Lung microvascular endothelial cell (primary cell): ENCODE measurements at places on chromosomes 2 and 18.

GRCh38 chr2:100197631-100198153 lies 55.3 kb upstream of the AFF3 start:
- peak; percentile 61 for DNase-seq

GRCh38 chr2:125857971-125858794 lies 797.8 kb upstream of the GYPC start:
- DNase-seq = no peak

GRCh38 chr2:240478346-240479110 lies 43.1 kb downstream of the GPC1 start:
- DNase-seq = no peak

DNA sequence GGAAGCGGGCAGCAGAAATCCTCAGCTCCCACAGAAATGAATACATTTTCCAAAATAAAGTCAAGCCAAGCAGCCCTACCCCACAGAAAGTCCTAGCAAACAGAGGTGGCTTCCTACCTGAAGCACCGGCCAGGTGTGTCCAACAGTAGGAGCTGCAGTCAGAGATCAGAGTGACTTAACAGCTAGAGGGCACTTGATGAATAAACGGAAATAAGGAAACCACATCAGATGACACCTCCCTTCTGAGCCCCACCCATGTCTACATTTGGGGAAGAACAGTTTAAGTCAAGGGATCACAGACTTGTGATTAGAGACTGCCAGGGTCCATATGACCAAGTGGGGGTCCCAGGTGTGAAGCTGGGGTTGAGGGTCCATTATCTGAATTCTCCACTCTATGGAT lies at the start of gene CXCR1:
Gene CXCR1 (minus strand): TSS at position 172 of the 400 bp plus-strand sequence. CDS start 1,751 bp downstream, outside the sequence.
- no peak for DNase-seq

DNA sequence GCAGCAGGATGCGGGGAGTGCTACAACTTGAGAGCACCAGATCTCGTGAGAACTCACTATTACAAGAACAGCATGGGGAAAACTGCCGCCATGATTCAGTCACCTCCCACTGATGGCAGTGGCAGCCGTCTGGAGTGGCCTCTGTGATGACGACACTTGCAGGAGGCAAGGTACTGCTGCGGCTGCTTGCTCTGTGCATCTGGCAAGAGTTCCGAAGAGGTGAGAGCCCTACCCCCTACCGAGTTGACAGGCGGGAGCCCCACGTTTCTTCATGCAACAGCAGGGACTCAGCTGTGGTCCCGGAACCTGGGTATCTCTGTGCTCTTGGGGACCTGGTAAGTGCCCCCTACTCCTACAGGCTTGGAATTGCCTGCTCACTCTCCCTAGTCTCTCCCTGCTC lies 1672.7 kb upstream of the TMEFF2 start:
- no peak for DNase-seq

- DNase-seq = no peak
These were observed 186.8 kb downstream of the FIGN start for GRCh38 chr2:163548970-163549369.

DNA sequence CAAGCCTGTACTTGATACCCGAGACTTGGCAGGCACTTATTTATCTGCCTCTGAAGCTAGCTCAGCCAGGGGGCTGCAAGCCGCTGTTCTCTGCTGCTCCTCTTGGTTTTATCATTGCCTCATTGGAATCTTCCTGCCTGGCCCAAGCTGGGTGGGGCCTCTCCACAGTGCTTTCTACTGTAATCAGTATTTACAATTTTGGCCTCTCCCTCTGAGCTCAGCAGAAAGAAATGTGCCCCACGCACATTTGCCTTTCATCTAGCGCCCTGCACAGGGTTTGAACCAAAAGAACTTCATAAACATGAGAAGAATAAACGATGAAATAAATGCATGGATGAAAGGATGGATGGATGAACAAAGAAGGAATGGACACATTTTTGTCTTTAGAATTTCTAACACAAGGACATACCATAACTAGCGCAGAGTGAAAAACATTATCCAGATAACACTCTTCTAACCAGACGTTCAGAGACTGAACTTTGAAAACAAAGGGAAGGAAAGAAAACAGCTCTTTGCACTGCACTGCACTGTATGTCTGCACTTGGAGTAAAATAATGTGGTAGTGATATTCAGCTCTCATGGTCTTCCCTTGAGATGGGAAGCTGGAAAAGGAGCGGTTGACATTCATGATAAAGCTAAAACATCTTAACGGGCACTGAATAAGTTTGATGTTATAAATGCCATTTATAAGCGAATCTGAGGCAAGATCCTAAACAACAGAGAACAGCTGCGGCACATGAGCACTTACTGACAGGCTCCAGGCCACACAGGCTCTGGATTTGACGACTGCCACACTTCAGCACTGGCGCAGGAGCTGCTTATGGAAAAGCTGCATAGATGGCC lies 86.8 kb upstream of the SP3 start:
- DNase-seq = no peak

DNA sequence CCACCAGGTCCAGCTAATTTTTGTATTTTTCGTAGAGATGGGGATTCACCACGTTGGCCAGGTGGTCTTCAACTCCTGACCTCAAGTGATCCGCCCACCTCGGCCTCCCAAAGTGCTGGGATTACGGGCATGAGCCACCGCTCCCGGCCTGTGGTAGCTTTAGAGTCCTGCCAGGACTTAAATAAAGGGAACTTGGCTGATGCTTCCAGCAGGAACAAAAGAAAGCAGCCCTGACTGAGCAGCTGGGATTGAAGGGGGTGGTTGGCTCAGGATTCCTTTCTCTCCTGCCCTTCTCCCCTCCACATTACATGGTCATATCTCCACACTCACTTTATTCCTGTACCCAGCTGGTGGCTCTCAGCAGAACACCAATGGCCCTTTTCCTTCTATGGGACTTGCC lies 20.0 kb downstream of the EFHD1 start:
- DNase-seq = no peak

DNA sequence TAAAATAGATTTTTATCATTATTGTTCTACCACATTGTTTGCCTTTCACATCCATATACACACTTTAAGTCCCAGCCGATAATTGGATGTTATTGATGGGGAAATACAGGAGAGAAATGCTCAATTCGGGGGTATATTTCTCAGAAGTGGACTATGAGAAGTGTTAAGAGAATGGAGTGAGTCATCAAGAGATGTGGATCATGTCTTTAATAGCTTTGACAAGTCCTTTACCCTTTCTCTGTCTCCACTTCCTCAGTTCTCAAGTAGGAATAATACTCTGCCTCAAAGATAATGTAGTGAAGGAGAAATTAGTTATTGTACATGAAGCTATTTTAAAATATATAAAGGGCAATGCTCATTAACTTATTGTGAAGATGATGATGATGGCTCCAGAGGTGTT lies 1017.6 kb upstream of the PIK3C3 start:
- DNase-seq = no peak

GRCh38 chr18:24683925-24684324 lies 223.5 kb downstream of the HRH4 start:
- DNase-seq = no peak

GRCh38 chr2:120555092-120555491 lies 180.6 kb upstream of the GLI2 start:
- DNase-seq = peak; percentile 41

- no peak for DNase-seq
These were observed 143.7 kb upstream of the RPRM start for GRCh38 chr2:153622285-153622684.

- DNase-seq = no peak
These were observed 818.9 kb downstream of the CBLN2 start for GRCh38 chr18:71725256-71725655.

DNA sequence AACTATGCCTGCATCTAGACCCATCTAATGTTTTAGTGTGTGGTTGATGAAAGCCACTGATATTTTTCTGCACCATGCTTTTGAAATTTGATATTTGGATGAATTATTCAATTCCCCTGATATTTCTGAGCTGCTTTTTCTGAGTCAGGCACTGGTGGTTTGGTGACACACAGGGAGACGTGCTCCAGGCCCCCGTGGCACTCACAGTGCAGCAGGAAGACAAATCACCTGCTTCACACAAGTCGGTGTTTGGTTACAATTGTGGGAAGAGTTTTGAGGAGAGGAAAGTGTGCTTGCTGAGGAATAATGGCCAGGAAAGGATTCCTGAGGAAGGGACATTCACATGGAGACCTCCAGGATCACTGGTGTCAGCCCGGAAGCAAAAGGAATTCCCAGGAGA lies 179.7 kb downstream of the ACKR3 start:
- no peak for DNase-seq

GRCh38 chr2:75064691-75065396 lies 106.4 kb downstream of the POLE4 start:
- DNase-seq = peak; percentile 65

GRCh38 chr18:8948471-8949149 lies 153.9 kb upstream of the NDUFV2 start:
- no peak for DNase-seq

- peak; percentile 75 for DNase-seq
These were observed 244.1 kb downstream of the ICOS start for GRCh38 chr2:204180649-204181048.

DNA sequence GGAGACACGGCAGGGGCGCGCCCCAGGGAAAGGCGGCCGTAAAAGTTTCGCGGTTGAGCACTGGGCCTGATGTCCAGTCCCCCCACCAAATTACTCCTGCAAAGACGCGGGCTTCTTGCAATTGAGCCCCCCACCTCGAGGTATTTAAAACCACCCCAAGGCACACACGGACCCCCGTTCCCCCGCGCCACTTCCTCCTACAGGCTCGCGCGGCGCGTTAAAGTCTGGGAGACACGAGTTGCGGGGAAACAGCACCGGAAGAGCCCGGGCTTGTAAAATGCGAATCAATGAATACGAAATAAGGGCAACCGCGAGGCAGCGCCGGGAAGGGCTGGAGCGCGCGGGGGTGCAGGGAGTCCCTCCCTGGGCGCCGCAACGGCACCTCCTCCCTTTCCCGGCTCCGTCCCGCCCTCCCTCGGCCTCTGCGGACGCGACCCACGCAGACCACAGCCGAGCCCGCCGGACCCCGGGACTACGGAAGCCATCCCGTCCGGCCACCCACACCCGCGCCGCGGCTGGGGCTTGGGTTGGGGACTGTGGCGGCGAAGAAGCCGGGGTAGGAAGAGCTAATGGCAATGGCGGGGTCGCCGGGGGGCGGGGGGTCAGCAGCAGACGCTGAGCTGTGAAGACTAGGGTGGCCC lies 918 bp upstream of the NETO1 start:
- no peak for DNase-seq

GRCh38 chr2:30026091-30027055 lies 105.0 kb upstream of the ALK start:
- DNase-seq = peak; percentile 51

DNA sequence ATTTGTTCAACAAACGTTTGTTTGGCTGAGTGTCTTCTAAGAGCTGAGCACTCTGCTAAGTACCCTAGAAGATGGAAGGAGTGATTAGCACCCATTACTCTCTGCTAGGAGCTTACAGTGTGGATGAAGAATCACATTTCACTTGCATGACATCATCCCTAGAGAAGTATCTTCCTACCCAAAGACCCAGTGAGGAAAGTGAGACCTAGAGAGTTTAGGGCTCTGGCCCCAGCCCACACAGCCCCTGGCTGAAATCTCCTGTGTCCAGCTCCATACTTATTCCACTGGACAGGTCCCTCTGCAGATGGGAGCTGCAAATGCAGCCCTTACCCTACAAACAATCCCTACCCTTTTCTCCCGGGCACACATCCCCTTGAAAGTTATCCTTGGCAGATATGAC lies 26.8 kb upstream of the EPAS1 start:
- DNase-seq = peak; percentile 64

- no peak for DNase-seq
These were observed 10.8 kb upstream of the MAPRE2 start for GRCh38 chr18:35030277-35030989.

GRCh38 chr2:10883066-10883465 lies 28.7 kb upstream of the KCNF1 start:
- DNase-seq = no peak

GRCh38 chr2:120865656-120866055 lies 130.0 kb downstream of the GLI2 start:
- DNase-seq = no peak

DNA sequence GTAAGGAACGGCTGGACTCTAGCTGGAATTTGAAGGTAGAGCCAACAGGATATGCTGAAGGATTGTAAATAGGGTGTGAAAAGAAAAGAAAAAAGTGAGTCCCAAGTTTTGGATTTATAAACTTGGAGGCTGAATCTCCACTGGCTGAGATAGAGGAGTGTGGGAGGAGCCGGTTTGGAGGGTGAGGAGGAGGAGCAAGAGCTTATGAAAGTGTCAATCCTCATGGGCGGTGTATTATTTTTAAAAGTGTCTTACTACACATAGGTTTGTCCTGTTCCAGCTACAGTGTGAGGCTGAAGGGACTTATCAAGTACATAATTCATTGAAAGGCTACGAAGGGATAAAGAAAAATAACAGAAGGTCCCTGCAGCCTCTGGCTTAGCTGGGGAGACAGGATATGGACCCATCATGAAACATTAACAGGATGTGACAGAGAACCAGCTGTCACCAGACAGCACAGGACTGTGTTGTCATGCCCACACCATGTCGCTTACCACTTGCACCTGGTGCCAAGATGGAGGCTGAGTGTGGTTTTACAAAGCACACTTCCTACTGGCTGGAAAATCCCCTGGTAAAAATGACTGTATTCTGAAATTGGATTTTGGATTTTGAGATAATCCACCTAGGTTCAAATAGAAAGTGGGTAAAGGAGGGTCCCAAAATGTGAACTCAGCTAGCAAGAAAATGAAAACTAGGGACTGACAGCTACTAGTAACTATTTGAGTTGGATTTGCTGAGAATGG lies 2.5 kb upstream of the MREG start:
- no peak for DNase-seq

GRCh38 chr2:219959471-219959870 lies 332.0 kb downstream of the SLC4A3 start:
- no peak for DNase-seq

DNA sequence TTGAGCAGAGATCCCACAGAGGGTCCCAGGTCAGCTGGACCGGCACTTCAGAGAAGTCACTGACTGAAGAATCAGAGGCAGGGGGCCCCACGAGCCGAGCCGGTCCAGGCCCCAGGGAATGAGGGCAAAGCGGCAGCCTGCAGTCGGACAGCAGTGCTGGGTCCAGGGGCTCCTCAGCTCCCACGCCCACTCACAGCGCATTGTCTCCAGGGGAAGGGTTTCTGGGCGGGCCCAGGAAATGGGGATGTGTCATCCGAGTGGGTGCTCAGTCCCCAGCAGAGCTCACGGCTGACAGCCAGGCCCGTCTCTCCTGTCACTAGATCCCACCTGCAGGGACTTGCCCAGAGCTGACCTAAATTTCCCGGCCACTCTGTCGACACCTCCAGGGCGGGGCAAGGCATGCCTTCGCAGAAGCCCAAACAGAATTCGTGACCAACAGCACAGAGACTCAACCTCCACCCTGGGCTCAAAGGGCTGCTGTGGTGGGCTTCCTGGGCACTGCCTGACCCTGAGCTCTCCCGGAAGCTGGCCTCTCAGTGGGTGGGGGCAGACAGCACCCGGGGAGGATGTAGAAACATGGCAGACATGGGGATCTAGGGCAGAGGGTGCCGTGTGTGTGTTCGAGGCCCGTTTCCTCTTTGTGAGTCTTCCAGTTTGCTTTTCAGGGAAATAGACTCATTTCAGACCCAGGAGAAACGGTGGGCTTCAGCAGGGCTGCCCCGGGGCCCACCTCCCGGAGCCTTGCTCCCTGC lies 42.1 kb upstream of the TAF1B start:
- no peak for DNase-seq
